ENCODE measurements at places on chromosomes 6 and 20.

- DNase-seq = no peak
Measured at GRCh38 chr20:11467436-11467835, 450.3 kb upstream of the BTBD3 start.

- no peak for DNase-seq
Measured at GRCh38 chr6:159602431-159603041, 90.5 kb downstream of the SOD2 start.

DNA sequence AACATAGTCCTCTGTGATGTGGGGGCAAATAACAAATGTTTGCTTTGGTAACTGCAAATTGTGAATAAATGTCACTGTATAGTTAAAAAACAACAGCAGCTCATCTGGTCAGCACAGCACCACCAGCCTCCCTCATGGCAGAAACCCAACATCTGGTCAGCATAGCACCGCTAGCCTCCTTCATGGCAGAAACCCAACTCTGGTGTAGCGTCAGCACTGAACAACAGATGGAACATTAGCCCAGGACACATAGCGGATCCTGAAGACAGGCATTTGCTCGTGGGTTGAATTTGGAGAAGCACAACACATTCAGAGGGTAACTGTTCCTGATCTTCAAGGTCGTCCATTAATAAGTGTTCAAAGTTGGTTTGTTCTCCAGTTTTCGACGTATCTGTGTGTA lies 265.9 kb downstream of the DLL1 start:
- DNase-seq = no peak

DNA sequence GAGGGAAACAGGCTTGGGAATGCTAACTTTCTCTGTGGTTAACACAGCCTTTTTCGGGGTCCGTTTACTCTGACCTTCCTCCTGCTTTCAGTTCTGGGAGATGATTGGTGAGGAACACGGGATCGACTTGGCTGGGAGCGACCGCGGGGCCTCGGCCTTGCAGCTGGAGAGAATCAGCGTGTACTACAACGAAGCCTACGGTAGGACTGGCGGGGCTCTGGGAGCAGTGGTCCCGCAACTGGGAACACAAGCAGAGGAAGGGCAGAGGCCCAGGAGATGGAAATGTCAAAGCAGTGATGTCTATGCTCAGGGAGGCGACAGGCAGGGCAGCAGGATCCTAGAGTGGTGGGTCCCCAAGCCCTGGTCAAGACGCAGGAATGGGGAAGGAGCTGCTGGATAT lies 3.5 kb downstream of the TUBB1 start:
- no peak for DNase-seq
